ENCODE measurements at places on chromosomes 6 and 20.

- DNase-seq, result no peak
Measured at GRCh38 chr6:24408719-24409410, 6.1 kb downstream of the MRS2 start.

DNA sequence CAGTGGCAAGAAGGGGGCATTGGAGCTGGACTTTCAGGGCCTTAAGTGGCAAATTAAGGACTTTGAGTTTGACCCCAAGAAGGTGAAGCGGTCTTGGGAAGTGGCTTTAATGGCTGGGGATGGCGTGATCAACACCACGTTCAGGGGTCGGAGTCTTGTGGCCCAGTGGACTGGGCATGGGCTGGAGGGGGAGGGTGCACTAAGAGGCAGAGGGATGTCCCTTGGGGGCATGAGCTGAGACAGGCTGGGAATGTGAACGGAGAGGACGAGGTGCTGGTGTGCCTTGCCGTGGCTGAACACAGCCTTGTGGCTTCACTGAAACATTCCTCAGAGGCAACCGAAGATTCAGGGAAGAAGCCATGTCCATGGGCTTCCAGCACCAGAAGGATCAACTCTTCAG lies 227.0 kb downstream of the SYNDIG1 start:
- DNase-seq, result no peak

DNA sequence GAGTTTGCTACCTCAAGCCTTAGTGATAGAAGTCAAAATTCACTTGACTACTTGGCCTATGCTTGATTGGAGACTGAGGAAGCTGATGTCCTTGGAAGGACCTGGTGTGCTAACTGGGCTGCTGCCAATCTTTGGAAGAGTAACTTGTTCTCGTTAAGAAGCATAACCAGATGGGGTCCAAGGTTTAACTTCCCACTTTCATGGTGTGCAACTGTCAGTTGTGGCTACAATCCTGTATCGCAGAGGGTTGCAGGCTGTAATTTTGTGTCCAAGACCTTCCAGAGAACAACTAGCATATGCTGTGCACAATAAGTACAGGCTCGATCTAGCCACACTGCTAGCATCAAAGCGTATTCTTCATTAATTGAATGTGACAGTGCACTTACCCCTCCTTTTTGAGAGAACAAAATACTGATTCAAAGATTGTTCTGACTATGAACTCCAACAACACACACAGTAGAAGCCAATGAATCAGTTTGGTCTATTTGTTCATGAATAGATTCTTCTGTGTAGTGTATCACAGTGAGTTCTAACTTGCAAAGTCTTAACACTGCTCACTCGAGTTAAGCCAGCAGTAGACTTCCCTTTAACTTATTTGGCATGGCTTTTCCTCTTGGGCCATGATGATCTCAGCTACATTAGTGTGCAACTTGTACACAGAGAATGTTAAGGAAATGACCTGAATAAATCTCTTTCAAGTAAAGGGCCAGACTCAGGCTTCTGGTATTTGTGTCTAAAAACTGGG lies 15.8 kb upstream of the PLCB1 start:
- no peak for DNase-seq

- no peak for DNase-seq
Measured at GRCh38 chr20:7984192-7984591, 35.4 kb downstream of the TMX4 start.

GRCh38 chr6:117951783-117952182 lies 44.7 kb downstream of the SLC35F1 start:
- DNase-seq, result no peak

DNA sequence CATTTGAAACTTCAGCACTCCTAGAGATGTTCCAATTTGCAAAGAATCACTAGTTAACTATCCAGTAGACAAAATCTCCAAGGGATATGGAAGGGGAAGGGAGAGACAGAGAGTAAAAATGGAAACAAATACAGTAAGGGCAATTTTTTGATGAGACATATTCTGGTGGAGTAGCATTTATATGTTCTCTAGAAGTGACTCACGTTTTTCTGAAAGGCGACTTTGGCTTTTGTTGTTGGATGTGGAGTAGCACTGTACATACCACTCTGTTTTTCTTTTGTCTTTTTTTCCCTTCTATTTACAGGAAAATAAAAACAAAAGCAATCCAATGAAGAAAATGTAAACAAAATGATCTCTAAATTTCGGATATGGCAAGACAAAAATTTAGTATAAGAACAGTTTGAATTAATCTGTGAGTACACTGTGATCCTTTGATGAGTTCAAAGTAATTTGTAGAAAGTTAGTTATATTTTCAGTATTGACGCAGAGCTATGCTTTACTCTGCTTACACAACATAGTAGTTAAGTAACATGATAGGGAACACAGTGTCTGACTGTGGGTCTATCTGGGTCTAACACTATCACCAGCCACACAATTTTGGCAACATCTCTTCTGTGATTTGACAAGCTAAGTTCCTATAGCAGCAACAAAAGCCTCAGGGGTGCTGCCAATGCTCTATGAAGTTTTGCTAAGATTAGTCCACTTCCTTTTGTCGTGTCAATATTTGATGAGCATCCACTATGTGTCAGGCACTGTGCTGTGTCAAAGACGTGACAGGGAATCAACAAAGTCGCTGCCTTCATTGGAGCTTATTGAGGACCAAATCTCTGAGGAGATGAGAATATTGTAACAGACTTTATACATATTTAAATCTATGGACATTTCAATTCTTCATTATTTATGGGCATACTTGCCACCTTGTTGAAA lies 27.3 kb upstream of the TAGAP start:
- DNase-seq, result no peak

DNA sequence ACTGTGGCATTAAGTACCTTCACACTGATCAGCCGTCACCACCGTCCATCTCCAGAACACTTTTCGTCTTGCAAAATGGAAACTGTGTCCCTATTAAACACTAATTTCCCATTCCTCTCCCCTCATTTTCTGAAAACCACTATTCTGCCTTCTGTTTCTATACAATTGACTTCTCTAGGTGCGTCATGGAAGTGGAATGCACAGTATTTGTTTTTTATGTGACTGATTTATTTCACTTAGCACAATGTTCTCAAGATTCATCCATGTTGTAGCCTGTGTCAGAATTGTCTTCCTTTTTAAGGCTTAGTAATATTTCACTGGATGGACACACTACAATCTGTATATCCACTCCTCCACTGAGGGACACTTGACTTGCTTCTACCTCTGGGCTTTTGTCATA lies 53.8 kb upstream of the PDE10A start:
- DNase-seq, result no peak

GRCh38 chr20:3330046-3330741 lies 77.3 kb downstream of the DNAAF9 start:
- no peak for DNase-seq

DNA sequence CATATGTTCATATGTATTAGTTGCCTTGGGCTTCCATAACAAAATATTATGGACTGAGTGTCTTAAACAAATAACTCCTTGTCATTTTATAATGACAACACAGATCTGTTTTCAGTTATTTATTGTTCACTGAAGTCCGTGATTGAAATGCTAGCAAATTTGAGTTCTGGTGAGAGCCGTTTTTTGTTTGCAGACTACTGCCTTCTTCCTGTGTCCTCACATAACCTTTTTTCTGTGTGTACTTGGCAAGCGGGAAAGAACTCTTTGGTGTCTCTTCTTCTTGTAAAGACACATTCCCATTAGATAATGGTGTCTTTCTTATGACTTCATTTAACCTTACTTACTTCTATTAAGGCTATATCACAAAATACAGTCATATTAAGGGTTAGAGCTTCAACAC lies 482.9 kb upstream of the EYS start:
- DNase-seq, result no peak

DNA sequence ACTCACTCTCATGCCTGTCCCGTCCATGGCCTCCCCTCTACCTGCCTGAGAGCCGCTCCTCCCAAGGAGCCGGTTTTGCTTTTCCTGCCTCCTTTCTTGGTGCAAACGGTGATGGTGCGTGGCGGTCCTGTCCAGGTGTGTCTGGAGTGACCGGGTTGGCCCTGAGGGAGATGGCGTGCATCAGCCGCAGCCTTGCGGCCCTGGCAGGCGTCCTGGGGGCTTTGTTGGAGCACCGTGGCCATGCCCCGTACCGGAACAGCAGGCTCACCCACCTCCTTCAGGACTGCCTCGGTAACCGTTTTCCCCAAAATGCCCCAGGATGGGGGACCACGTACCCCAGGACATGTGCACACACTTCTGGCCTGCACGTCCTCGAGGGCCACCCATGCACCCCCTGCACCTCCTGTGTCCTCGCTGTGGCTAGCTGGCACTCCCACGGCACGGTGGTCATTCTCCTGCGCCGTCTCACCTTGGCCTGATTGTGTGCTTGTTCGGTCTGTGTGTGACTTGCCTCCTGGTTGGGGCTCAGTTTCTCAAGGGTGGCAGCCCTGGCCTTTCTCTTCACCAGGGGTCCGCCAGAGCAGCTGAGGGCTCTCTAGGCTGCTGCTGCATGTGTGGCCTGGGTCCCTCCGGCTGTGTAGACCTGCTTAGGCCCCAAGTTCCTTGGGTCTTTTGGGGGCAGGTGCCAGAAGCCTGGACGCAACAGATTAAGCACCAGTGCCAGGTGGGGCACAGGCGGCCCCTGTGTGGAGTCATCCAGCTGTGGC lies 36.4 kb downstream of the FRMD1 start:
- no peak for DNase-seq

DNA sequence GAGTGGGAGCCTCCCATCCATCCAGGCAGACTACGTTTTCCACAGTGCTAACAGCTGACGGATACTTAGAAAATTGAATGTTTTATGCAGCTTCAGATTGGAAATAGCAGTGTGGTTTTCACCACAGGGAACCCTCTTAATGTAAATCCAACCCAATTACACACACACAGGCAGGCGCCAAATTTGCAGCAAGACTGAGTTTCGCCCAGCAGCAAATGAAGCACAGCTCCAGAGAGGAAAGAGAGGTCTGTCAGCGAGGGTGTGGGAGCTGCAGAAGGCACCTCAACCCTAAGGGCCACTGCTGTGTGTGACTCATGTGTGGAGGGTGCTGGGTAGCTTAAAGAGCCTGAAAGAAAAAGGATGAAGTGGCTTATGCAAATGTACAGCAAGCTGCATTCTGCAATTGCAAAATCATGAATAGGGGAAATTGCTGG lies 365.7 kb downstream of the MAFB start:
- peak; percentile 8 for DNase-seq

GRCh38 chr6:30334075-30334783 lies 7.5 kb downstream of the TRIM39 start:
- no peak for DNase-seq

DNA sequence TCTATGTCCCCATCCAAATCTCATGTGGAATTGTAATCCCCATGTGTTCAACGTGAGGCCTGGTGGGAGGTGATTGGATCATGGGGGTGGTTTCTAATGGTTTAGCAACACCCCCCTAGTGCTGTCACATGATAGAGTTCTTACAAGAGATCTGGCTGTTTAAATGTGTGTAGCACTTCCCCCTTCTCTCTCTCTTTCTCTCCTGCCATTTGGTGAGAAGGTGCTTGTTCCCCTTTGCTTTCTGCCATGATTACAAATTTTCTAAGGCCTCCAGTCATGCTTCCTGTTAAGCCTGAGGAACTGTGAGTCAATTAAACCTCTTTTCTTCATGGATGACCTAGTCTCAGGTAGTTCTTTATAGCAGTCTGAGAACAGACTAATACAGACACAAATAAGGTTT lies 165.4 kb downstream of the OGFRL1 start:
- no peak for DNase-seq

DNA sequence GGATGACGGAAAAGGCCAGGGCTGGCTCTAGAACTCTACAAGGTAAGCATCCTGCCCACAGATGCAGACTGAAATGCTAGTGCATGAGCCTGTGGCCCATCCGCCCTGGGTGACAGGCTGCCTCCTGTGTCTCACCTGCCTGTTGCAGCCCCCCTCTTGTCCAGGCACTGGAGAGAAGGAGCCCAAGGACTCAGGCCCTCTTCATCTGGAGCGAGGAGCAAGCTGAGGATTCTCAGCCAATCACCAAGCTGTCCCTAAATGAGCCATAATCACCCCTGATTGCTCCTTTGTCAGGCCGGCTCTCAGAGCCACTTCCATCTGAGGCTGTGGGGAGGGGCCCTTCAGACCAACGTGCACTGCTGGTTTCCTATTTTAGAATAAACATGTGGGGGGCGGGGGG lies 10.0 kb upstream of the SLC32A1 start:
- no peak for DNase-seq

GRCh38 chr20:45971425-45971674 lies 653 bp downstream of the ZNF335 start:
- DNase-seq, result no peak

- DNase-seq, result no peak
Measured at GRCh38 chr6:127383988-127384387, 40.6 kb upstream of the ECHDC1 start.

DNA sequence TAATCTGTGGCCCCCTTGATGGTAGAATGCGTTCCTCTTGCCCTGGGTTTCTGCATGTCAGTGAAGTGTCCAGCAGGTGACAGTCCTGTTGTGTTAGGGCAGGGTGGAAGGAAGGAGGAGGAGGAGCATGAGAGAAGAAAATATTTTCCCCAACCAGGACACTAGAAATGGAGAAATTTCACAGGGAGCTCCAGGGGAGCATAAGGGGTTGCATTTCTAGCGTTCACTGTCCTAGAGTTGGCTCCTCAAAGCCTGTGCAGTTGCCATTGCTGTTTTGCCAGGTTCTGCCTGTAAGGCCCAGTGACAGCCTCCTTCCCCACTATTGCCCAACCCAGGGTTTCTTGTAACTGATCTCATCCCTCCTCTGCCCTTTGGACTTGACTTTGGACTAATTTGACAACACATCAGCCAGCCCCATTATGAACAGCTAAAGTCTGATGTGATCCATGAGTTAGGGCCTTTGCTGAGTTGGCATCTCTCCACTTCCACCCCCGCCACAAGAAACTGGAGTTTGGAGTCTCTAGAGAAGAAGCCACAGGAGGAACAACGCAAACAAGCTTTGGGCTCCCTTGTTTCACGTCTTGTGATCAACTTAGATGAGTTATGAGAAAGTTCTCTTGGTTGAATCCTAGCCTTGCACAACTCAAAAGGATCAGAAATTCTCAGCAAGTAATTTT lies 14.0 kb upstream of the FAM50B start:
- DNase-seq, result no peak

DNA sequence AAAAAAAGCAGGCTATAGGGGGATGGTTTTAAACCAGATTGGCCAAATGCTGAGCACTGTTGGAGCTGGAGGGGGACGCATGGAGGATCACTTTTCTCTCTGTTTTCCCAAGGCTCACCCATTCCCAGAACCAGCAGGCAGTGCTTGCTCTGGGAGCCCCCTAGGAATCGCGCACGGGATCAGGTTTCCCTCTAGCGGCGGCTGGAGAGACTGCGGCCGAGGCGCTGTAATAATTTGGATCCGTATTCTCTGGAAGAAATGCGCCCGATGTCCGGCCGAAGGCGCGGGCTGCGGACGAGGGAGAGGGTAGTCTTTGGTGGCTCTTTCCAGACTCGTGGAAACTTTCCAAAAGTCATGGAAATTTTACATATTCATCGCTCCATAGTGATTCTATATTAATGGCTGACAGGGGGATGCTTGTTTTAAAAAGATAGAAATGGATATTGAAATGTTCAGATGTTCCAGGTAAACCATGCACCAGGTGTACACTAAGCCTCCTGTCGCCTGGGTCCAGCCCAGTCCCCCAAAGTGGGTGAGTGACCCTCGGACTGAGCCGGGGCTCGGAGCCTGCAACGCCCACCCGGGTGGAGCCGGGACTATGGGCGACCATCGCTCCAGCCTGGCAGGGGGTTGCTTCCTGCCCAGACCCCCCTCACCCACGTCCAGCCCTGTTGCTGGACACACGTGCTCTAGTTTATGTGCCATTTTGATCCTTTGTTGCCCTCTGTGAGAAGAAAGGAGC lies 78.7 kb upstream of the PHACTR3 start:
- peak; percentile 10 for DNase-seq

GRCh38 chr6:47532981-47533585 lies 55.5 kb downstream of the CD2AP start:
- no peak for DNase-seq

- DNase-seq, result no peak
Measured at GRCh38 chr20:36779656-36780025, 6.1 kb upstream of the DSN1 start.

- no peak for DNase-seq
Measured at GRCh38 chr20:47041396-47041899, 146.8 kb downstream of the EYA2 start.

Data from CD4-positive, alpha-beta T cell treated with Interleukin-4 for 4 hours (primary cell).